ENCODE measurements at places on chromosomes 13 and 19.

GRCh38 chr19:12705169-12705568 is 8.7 kb upstream of the FBXW9 start:
- no peak for DNase-seq

DNA sequence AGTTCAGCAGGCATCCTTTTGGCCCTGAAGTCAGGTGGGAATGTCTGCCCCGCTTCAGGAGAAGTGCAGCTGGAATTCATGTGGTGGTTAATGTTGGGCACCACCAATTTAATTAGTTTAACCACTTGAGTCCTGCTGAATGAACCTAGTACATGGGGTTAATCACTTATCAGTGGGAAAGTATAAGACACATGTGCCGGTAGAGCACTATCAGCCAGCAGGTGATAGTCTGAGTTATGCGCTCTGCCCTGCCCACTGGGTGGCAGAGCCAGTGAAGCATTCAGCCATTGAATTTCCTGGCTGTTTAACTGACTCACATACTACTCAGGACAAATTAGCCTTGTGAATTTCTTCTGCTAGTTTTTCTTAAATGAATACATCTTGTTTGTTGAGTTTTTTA is 789.7 kb upstream of the PRR20A start:
- no peak for DNase-seq

DNA sequence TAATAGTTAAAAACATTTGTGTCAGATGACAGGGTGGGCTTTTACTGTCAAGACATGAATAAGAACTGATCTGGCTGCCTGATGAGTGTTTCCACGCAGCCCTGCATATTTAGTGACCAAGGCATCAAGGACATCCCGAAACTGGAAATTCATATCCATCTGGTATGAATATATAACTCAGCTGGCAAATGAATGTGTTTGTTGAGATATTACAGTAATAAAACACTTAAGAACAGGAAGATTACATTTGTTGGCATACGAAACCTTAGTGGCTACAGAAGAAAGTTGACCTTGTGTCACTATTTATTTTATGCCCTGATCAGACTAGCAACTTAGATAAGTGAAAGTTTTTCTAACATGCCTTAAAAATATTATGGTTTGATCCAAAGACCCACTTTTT is 32.8 kb downstream of the RAP2A start:
- DNase-seq = no peak

DNA sequence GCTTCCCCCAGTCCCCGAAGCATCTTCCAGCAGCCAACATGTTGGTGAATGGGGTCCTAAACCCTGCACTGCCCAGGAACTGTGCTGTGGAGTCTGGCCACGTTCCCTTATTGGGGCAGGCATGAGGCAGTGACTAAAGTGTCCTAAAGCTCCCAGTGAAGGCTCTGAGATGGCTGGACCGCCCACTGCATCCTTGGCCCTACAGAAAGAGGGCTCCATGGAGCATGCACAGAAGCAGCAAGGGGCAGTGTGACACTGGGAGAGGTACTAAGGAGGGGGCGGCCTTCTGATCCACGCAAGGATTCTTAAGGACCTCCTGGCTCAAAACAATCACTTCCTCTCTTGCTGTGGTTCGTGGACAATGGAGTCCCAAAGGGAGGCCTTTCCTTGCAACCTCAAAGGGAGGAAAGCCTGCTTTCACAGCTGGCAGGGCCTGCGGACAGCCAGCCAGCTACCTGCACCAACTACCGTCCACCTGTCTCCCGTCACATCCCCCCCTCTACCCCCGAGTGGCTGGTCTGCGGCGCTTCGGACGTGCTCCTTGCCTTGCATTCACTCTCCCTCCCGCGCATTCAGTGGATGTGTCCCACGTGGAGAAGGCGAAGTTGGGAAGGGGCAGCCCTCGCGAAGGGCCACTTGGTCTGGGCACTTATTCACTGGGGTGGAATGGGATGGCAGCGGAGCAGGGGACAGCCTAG is 63.9 kb upstream of the STARD13 start:
- DNase-seq = no peak

- DNase-seq = no peak
These were observed 394.3 kb downstream of the FOXO1 start for GRCh38 chr13:40271931-40272775.

DNA sequence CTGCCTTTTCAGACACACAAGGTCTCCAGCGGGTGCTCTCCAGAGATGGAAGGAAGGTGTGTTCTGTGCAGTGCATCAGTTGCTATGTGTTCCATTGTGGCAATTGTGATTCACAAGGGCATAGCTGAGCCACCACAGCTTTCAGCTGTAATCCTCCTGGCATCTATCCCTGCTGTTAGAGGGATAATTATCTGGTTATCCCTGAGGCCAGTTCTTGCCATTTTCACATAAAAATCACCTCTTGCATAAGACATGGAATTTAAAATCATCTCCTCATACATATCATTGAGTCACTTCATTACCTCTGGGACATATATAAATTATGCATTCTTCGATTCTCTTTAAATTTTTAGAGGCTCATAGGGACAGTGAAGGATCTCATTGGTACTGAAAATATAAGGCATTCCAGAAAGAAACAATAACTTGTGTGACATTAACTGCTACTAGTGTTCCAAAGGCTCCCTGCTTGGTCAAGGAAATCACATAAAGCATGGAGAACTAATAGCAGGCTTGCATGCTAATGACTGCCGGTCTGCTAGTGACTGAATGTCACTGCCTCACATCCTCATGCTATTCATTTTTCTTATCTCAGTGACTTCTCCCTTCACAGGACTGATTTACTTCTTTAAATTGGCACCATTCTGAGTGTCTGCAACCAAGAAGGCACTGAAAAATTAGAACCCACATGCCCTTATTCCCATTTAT is 214.0 kb downstream of the ENOX1 start:
- DNase-seq = no peak

GRCh38 chr13:103788061-103788652 is 721.9 kb upstream of the SLC10A2 start:
- no peak for DNase-seq

GRCh38 chr13:30392681-30393045 is 29.6 kb upstream of the UBE2L5 start:
- DNase-seq = no peak

GRCh38 chr13:44902738-44903137 is 86.5 kb downstream of the NUFIP1 start:
- no peak for DNase-seq

- DNase-seq = no peak
These were observed 17.8 kb downstream of the NHLRC3 start for GRCh38 chr13:39056018-39056417.

DNA sequence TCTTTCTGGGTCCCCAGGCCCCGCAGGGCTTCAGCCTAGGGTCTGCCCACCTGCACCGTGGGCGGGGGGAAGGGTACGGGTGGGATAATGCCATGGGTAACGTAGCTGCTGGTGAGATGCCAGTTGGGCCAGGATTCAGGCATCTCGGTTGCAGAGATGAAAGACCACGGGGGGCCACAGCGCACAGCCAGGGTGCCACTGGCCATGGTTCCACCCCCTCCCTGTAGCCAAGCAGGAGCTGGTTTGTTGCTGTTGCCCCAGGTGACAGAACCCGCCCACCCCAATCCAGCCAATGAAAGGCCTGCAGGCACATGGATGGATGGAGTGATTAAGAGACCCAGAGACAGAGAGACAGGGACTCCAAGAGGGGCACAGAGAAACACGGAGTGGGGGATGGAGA is 1.0 kb upstream of the CGB7 start:
- DNase-seq = no peak

DNA sequence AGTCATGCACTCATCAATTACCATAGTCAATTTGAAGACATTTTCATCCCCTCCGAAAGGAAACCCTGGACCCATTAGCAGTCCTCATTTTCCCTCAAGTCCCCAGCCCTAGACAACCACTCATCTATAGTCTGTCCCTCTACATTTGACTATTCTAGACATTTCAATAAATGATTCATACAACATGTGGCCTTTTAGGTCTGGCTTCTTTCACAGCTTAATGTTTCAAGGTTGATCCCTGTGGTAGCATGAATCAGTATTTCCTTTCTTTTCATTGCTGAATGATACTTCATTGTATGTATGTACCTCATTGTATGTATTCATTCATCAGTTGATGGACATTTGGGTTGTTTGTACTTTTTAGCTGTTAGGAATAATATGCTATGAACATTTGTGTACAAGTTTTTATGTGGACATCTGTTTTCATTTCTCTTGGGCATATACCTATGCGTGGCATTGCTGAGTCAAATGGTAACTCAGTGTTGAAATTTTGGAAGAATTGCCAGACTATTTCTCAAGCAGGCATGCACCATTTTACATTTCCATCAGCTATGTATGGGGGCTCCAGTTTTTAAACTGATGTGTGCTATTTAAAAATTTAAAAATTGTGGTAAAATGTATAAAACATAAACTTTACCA is 18.4 kb downstream of the SPATA13 start:
- DNase-seq = no peak
